ENCODE measurements at places on chromosomes 5 and 9.

GRCh38 chr5:17077440-17078233 is 139.8 kb upstream of the BASP1 start:
- DNase-seq: no peak

- DNase-seq: no peak
These were observed 3.1 kb downstream of the CCDC183 start for GRCh38 chr9:136799079-136799853.

DNA sequence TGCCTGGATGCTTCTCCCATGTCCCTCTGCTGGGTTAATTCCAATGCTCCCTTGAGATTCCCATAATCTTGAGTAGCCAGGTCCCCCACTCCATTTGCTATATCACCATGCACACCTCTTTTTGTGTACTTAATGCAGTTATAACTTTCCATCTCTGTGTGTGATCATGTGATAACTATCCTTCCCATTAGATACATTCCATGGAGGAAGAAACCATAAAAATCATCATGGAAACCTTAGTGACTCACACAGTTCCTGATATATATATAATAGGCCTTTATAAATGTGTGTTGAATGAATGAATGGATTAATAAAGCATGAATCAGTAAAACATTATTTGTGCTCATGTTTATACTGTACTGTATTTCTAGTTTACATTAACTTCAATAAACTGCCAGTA is 104.6 kb downstream of the PCSK5 start:
- DNase-seq: no peak

GRCh38 chr5:141338538-141339306 is at the start of gene PCDHGA2:
TSS of gene PCDHGA2 (plus strand) at chr5:141338760.
- DNase-seq: no peak

- DNase-seq: no peak
These were observed 18.3 kb upstream of the F2R start for GRCh38 chr5:76697670-76698069.

DNA sequence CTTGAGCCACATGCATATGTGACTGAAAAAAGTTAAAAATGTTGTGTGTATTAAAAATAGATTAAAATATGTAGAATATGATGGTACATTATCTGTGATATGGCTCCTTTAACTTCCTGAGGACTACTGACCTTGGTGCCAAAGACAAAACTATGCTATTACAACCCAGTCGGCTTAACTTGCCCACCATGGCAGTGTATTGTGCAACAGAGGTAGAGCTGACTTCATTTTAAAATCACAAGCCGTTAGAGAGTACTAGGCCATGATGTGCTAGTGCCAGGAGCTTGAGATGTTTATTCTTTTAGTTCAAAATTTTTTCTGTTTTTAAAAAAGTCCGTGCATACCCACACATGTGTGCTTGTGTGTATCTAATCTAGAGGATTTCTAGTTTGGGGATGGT is 46.3 kb downstream of the NAA35 start:
- no peak for DNase-seq

GRCh38 chr5:133246053-133246370 is 194.2 kb downstream of the HSPA4 start:
- no peak for DNase-seq

DNA sequence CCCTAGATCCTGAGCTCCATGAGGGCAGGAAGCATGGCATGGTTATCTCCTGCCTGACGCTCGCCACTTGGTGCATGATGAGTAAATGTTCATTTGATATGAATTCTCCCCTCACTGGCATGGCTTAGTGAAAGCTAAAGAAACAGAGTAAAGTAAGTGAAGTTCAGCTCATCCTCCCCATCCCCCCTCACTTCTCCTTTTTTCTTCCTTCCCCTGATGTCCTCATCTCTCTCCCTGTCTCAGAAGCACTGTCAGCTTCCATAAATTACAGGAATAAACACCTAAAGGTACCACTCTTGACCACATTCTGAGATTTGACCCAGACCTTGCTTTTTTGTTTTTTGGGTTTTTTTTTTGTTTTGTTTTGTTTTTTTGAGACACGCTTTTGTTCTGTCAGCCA is 73.3 kb downstream of the SNX18 start:
- DNase-seq: no peak

- no peak for DNase-seq
These were observed 178.3 kb downstream of the CWC27 start for GRCh38 chr5:64947031-64947430.

GRCh38 chr9:110444911-110445310 is 107.2 kb upstream of the TXNDC8 start:
- DNase-seq: no peak

- no peak for DNase-seq
These were observed 21.3 kb upstream of the GBGT1 start for GRCh38 chr9:133184971-133185370.

- DNase-seq: no peak
These were observed 189.2 kb downstream of the TSSK1B start for GRCh38 chr5:113245427-113246225.

- DNase-seq: no peak
These were observed 71.2 kb upstream of the IZUMO3 start for GRCh38 chr9:24616863-24617262.

DNA sequence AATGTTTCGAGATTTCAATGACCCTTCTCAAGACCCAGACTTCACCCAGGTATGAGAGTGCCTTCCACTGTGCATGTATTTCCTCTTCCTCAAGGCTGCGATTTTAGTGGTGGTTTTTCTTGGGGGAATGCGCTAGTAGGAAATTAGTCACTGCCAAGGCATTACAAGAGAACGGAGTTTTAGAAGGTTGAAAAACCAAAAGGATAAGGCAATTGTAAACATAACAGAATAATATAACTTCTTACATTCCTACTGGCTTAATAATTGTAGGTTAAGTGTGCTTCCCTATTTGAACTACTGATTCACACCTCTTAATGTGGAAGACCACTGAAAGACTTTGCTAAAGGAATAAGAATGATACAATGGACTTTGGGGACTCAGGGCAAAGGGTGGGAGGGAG is 38.9 kb downstream of the ACO1 start:
- no peak for DNase-seq

GRCh38 chr5:150313921-150314716 is 11.4 kb upstream of the ARSI start:
- DNase-seq: no peak

GRCh38 chr5:166267907-166268306 is 2023.5 kb upstream of the WWC1 start:
- DNase-seq: no peak

DNA sequence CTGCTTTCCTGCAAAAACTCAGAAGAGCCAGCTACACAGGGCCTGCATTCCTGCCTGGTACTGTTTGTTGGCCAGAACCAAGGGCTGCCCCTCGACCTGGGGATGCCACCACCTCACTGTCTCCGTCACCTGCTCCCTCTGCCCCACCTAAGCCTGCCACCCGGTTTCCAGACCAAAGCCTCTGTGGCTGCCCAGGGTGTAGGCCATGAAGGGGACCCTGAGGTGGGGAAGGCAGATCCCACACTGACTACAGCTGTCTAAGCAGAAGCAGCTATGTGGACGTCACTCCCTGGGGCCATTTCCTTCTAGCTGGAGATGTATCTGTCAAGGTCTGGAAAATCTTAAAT is 35.8 kb downstream of the RASGEF1C start:
- DNase-seq: no peak

- no peak for DNase-seq
These were observed 130.0 kb upstream of the CDKN2B start for GRCh38 chr9:22138956-22139660.

- no peak for DNase-seq
These were observed 29.1 kb downstream of the CFAP77 start for GRCh38 chr9:132439153-132439552.

DNA sequence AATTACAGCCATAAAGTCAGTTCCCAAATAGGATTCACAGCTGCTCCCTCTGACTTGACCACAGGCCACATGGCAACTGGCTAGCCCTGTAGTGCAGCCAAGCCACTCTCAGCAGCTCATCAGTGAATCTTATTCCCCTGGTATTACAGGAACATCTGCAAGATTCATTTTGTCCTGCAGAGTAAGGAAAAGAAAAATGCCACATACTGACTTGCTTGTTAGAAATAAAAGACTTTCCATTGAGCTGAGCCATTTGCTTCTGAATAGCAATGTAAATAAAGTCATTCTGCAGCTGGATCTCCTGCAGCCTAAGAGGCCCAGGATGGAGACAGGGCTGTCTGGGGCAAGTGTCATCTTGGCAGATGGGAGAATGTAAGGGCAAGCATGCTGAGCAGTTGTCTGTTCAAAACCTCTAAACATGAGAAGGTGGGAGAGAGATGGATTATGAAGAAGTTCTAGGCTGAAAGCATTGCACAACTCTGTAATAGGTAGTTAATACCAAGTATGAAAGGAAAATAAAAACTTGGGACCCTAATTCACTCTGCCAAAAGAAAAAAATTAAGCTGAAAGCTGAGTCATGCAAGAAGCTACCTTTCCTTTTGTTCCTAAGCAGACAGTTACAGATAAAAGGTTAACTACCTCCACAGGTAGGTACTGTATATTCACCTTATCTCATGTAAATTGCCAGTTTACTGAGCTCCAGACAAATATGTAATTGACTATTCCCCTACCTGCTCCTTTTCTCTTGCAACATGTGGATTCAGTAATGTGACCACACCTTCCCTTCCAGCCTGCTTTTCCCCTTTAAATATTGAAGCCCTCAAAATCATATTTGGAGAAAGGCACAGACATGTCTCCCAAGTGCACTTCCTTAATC is 244.4 kb upstream of the RAI14 start:
- no peak for DNase-seq

- DNase-seq: no peak
These were observed 204.5 kb downstream of the AP3B1 start for GRCh38 chr5:78090002-78090401.

DNA sequence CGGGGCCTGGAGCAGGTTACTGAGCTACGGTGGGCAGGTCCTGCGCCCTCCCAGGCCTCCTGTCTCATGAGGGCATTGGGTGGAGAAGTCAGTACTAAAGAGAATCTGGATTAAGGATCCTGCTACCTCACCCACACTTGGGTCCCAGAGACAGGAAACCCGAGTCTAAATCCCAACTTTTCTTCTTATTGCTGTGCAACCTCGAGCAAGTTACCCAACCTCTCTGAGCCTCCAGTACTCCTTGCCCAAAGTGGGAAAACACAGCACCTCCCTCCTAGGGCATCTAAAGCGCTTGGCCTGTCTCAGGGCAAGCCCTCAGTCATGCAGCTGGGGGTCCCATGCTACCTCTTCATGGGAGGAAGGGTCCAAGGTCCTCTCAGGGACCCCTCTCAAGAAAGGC is 28.2 kb downstream of the ASS1 start:
- no peak for DNase-seq

- no peak for DNase-seq
These were observed 30.6 kb upstream of the SMU1 start for GRCh38 chr9:33106827-33107621.

DNA sequence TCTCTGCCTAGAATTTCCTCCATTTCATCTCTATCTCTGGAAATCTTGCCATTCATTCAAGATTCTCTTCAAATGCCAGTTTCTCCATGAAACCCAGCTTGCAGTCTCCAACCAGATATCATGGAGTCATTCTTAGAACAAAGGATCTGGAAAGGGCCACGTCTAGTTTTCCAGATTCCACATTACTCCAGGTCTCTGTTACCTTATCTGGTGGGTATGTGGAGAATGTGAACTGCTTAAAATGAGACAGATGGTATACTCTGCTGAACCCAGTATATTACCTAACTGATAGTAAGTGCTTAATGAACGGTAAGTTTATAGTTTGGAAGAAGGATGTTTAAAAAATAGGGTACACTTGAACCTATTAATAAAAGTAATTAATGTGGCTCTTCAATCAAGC is 52.3 kb upstream of the ZSWIM6 start:
- no peak for DNase-seq

DNA sequence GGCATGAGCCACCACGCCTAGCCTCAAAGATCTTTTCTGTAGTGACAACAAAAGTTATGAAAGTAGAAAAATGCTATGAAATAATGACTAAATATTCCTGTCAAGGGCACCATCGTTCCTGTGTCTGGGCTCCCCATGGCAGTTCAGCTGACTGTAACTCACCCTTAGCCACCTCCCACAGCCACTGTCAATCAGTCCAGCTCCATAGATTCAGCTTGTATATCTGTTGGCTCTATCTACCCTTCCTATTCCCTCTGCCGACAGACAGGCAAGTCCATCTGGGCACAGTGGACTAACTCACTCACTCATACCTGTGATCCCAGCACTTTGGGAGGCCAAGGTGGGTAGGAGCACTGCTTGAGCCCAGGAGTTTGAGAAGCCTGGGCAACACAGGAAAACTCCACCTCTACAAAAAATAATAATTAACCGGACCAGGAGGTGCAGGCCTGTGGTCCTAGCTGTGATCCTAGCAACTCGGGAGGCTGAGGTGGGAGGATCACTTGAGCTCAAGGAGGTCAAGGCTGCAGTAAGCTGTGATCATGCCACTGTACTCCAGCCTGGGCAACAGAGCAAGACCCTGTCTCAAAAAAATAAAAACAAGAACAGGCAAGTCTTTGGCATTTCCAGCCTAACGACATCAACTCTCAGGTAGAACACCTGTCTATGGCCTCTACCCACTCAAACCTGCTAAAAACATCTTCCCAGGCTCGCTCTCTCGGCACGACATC is 6.2 kb downstream of the CAMSAP1 start:
- DNase-seq: no peak

DNA sequence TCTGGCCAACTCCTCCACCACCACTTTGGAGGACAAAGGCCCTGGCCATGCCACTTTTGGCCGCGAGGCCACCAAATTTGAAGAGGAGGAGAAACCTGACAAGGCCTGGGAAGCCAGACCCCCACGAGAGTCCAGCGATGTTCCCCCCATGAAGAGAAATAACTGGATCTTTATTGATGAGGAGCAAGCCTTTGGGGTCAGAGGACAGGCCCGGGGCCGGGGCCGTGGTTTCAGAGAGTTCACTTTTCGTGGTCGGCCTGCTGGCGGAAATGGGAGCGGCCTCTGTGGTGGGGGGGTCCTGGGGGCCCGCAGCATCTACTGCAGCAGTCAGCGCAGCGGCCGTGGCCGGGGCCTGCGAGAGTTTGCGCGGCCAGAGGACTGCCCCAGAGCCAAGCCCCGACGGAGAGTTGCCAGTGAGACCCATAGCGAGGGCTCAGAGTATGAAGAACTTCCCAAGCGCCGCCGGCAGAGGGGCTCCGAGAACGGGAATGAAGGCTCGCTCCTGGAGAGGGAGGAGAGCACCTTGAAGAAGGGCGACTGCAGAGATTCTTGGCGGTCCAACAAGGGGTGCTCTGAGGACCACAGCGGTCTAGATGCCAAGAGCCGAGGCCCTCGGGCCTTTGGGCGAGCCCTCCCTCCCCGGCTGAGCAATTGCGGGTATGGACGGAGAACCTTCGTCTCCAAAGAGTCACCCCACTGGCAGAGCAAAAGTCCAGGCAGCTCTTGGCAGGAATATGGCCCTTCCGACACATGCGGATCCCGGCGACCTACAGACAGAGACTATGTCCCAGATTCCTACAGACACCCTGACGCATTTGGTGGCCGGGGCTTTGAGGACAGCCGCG is 27.4 kb upstream of the POMT1 start:
- no peak for DNase-seq
